Calu3 (cell line): ENCODE measurements at places on chromosomes 7 and 10. TPM values are rescaled to one million over a fixed set of nuclear protein-coding genes. Genes with fewer than 3 reads are reported as not detected.

Gene LRRD1
- not detected in 2 replicates for total RNA-seq

Gene AKR1C4
- total RNA-seq, result 0.40 and 0.76 TPM in 2 replicates

Gene VKORC1L1
- total RNA-seq, result 22.9 and 25.3 TPM in 2 replicates

Gene CEP55
- total RNA-seq, result 46.9 and 52.2 TPM in 2 replicates

Gene LIPM
- not detected in 2 replicates for total RNA-seq

Gene ATP6V0A4
- 5.6 and 7.7 TPM in 2 replicates for total RNA-seq

Gene MMD2
- not detected in 2 replicates for total RNA-seq

Gene AGAP6
- total RNA-seq, result 14.5 and 19.2 TPM in 2 replicates

Gene ASZ1
- total RNA-seq, result not detected in 2 replicates

Gene TEX47
- total RNA-seq, result not detected in 2 replicates

Gene ODAD2
- 0.20 and 0.61 TPM in 2 replicates for total RNA-seq

Gene GPR85
- total RNA-seq, result not detected in 2 replicates

Gene STAG3
- 0.66 and 1.2 TPM in 2 replicates for total RNA-seq

Gene KIAA1549
- total RNA-seq, result 7.2 and 10.4 TPM in 2 replicates

Gene ZPBP
- not detected in 2 replicates for total RNA-seq

Gene ASIC3
- 11.7 and 13.6 TPM in 2 replicates for total RNA-seq

Gene MACC1
- total RNA-seq, result 190 and 199 TPM in 2 replicates
